CD8-positive, alpha-beta memory T cell (primary cell): ENCODE measurements at places on chromosomes 4 and X.

- no peak for DNase-seq
Observed at GRCh38 chr4:38493066-38493465, 170.9 kb upstream of the KLF3 start.

- DNase-seq = no peak
Observed at GRCh38 chrX:51976503-51976902, 83.1 kb downstream of the MAGED1 start.

- DNase-seq = no peak
Observed at GRCh38 chr4:62457356-62457755, 1257.2 kb downstream of the ADGRL3 start.

DNA sequence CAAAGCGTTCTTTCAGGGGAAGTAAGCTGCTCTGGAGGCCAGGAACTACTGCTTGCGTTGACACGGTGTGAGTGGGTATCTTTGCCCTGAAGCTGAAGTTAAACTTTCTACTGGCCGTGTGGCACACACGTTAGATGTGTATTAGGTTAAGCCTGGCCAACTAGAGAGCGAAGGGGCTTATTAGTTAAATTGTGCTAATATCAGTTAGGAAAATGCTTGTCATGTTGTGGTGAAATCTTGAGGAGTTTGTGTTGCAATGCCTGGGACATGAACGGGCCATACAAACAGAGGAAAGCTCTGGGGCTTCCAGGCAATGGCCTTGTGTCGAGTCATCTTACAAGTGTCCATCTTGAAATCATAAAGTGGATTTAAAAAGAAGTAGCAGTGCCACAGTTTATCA, 62.6 kb downstream of the NSUN7 start:
- no peak for DNase-seq

DNA sequence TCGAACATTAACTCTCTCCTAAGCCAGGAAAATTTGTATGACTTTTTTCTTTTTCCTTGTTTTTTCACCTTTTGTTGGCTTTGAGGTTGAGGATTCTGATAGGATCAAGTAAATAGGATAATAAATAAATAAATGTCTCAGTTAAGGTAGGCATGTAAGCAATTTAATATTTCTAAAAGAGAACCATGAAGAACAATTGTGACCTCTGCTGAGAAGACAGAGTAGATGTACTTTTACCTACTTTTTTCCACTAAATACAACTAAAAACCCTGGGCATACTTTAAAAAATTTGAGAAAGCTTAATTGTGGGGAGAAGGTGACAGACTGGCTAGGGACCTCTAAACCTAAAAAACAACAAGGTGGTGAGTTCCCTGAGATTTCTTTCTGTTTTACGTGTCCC, 31.6 kb upstream of the CLNK start:
- DNase-seq = no peak

GRCh38 chr4:102862016-102862415, 6.8 kb upstream of the CISD2 start:
- no peak for DNase-seq
